ENCODE measurements at places on chromosomes 11 and 22.

GRCh38 chr22:46069521-46070214, 80.7 kb upstream of the PPARA start:
- DNase-seq, result no peak

GRCh38 chr11:77213029-77213579, 85.1 kb downstream of the MYO7A start:
- no peak for DNase-seq

GRCh38 chr11:66360406-66361073, 11.0 kb downstream of the SLC29A2 start:
- no peak for DNase-seq

DNA sequence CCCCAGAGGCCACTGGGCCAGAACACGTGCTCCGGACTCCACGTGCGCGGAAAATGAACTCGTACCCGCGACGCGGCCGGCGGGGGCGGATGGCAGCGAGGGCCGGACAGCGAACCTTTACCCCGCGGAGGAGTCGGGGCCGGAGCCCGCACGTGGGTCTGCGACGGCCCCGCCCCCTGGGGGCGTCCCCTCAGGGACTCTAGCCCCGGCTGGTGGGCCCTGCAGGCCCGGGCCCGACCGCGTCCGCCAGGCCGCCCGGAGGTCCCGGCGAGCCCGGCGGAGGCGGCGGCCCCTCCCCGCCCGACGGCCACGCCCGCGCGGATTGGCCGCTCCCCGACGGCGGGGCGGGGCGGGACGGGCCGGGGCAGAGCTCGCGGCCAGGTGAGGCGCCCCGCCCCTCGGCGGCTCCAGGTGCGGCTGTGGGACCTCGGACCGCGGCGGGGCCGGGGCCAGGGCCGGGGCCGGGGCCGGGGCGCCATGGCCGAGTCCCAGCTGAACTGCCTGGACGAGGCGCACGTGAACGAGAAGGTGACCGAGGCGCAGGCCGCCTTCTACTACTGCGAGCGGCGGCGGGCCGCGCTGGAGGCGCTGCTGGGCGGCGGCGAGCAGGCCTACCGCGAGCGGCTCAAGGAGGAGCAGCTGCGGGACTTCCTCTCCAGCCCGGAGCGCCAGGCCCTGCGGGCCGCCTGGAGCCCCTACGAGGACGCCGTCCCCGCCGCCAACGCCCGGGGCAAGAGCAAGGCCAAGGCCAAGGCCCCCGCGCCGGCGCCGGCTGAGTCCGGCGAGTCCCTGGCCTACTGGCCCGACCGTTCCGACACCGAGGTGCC, at the start of gene FAM83F:
Gene FAM83F, plus strand, starts transcription at position 389 of the 827 bp plus-strand sequence. Its CDS starts 89 bp downstream, at position 478.
- no peak for DNase-seq

GRCh38 chr22:43273902-43274484, 69.2 kb downstream of the SCUBE1 start:
- no peak for DNase-seq

- no peak for DNase-seq
Measured at GRCh38 chr11:98455500-98456307, 565.0 kb upstream of the CNTN5 start.

DNA sequence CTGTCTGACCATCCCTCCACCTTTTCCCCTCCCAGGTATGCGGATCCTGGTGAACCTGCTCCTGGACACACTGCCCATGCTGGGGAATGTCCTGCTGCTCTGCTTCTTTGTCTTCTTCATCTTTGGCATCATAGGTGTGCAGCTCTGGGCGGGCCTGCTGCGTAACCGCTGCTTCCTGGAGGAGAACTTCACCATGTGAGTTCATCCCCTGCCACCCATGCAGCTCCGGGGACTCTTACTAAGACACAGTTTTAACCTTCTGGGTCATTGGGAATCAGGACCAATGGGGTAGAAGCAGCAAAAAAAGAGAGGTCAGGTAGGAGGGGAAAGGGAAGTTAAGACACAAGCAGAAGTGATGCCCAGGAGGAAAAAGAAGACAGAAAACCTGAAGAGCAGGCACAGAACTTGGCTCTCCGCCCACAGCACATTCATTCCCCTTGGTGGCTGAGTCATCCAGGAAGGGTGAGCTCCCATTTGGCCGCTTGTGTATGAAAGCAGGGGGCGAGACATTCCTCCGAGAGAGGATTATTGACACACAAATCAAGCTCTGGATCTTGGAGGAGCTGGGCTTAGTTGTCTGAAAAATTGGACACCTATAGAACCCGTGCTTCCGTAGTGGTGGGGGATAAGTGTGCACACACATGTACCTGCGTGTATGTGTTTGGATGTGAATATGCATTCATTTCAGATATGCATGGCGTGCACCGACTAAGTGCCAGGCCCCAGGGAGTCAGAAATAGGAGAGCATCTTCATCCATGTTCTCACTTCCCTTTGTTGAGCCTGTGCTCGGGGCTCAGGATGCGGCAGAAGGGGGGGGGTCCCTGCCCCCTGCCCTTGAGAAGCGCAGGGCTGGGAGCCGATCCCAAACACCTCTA, 64.2 kb downstream of the CACNA1I start:
- no peak for DNase-seq

- no peak for DNase-seq
Measured at GRCh38 chr11:78180751-78181150, 7.7 kb downstream of the KCTD21 start.

GRCh38 chr22:30422481-30423300, 2.9 kb upstream of the MTFP1 start:
- DNase-seq, result no peak

GRCh38 chr22:23106906-23107367, 34.9 kb downstream of the RSPH14 start:
- DNase-seq, result no peak

- DNase-seq, result no peak
Measured at GRCh38 chr22:28123989-28124766, 205.1 kb upstream of the PITPNB start.

- no peak for DNase-seq
Measured at GRCh38 chr11:128662960-128663359, 30.9 kb upstream of the FLI1 start.

- DNase-seq, result no peak
Measured at GRCh38 chr22:45650721-45651120, 20.9 kb upstream of the ATXN10 start.

- no peak for DNase-seq
Measured at GRCh38 chr22:37309211-37310074, 27.1 kb downstream of the CYTH4 start.

- DNase-seq, result no peak
Measured at GRCh38 chr11:73393011-73393380, 16.8 kb downstream of the RELT start.

GRCh38 chr11:12164061-12165014, 53.9 kb downstream of the MICAL2 start:
- DNase-seq, result no peak

- no peak for DNase-seq
Measured at GRCh38 chr11:44950031-44950624, 555 bp downstream of the TP53I11 start.

- DNase-seq, result no peak
Measured at GRCh38 chr11:103601225-103601846, 435.1 kb upstream of the DDI1 start.

DNA sequence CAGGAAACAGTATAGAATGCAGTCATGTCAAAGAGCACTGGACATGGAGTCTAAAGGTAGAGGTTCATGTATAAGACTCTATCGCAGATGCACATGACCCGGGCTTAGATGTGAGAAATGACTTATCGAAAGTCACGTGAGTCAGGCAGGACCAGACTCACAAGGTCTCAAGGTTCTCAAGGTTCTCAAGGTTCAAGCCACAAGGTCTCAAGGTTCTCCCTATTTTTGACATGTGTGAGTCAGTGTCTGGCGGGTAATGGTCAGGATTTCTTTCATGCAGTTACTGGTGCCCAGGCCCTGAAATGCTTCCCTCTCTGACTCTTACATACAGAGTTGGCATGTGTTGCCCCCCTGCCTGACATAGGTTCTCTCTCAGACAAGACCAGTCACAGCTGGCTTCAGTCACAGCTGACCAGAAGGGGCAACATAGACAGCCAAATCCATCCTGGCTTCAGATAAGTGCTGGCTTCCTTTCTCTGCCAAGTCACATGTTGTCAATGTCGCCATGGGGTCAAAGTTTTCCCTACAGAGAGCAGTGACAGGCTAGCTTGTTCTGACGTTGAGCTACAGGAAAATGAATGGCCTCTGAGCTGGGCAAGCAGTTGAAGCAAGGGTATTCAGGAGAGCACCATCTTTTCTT, 10.1 kb downstream of the CSRP3 start:
- DNase-seq, result no peak
